Kidney glomerular epithelial cell (primary cell): ENCODE measurements at places on chromosomes 12 and 14.

- no peak for DNase-seq
Measured at GRCh38 chr12:92403210-92404175, 257.8 kb upstream of the BTG1 start.

- DNase-seq: no peak
Measured at GRCh38 chr14:51564986-51565604, 86.6 kb upstream of the FRMD6 start.

DNA sequence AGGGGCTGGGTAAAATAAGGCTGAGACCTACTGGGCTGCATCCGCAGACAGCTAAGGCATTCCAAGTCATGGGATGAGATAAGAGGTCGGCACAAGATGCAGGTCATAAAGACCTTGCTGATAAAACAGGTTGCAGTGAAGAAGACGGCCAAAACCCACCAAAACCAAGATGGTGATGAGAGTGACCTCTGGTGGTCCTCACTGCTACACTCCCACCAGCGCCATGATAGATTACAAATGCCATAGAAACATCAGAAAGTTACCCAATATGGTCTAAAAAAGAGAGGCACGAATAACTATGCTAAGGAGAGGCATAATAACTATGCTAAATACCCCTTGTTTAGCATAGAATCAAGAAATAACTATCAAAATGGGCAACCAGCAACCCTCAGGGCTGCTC, 46.2 kb upstream of the MAP3K9 start:
- no peak for DNase-seq

DNA sequence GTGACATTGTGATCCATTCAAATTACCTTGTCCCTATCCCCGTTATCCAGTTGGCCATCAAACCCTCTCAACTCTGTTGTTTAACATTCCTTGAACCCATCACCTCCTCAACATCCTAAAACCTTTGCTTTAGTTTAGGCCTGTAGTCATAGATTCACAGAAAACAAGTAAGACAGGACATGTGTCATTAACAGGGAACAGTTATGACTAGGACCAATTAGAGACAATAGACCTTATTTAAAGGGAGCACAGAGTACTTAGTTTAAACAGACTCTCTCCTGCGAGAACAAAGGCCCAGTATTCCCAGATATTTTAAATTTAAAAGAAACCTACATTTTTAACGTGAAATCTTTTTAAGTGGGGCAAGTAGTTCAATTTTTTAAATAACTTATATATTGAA, 20.0 kb upstream of the HELB start:
- DNase-seq: no peak

DNA sequence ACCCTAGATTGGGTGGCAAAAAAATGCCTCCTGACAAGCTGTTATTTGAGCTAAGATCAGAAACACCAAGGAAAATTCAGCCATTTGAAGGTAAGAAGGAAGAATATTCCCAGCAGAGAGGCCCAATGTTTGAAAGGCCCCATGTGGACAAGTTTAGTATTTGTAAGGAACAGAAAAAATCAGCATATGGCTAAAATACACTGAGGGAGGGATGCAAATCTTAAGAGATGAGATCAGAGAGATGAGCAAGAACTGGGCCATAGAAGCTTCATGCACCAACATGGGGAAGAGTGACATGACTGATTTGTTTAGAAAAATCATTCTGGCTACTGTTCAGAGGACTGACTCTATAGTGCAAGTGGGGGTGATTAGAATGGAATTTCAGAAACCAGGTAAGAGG, 496.8 kb upstream of the SOX5 start:
- DNase-seq: no peak

DNA sequence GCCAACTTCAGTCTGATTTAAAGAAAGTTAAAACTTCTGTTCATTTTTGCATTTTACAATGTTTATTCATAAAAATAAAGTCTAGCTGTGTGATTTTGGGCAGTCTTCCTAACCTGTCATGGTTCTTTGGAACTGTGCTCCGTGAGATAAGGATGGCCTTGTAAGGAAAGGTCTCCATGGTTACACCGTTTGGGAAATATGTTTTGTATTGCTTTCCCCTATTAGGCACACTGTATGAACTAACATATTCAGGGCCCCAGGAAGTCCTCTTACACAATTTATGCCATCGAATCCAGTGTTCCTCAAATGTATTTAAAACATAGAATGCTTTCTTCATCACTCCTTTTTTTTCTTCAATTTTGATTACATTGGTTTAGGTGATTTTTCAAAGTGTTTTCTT, 54.5 kb downstream of the APAF1 start:
- DNase-seq: no peak

DNA sequence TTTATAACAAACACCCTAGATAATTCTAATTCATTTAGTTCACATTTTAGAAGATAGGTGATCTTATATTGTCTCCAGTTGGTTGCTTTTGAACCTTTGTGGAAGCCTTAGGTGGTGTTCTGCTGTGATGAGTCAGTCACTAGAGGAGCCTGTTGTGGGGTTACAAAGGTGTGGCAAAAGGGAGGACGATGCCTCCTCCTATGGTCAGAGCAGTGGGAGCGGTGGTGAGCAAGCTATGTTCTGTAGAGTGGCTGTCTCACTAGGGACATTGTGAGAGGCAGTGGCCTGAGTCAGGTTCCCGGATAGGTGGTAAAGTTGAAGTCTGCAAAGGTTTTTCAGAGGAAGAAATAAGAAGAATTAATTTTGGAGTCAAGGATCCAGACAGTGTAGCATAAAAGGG, 71.6 kb upstream of the USP44 start:
- DNase-seq: no peak
